Putamen (tissue), 1 donor: ENCODE measurements at places on chromosomes 6 and 20.

- DNase-seq = no peak
Observed at GRCh38 chr20:61560361-61560853, 308.3 kb downstream of the CDH4 start.

DNA sequence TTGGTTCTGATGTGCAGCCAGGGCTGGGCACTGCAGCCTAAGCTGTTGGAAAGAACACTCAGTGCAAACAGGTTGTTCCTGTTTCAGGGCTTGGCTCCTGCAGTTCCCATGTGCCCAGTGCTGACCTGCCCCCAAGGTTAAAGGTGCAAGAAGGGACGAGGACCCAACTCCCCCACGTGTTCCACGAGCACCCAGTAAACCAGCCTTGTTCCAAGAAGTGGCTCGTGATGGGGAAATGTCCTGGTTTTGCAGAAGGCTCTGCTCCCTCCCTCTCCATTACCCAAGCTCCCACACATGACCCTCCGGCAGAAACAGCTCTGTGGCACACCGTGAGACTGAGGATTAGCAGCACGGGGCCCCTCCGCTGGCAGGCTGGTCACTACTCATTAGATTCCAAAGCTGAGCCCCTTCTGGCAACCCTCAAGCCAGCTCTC lies 9.4 kb downstream of the ACSS1 start:
- no peak for DNase-seq

GRCh38 chr6:73817253-73817652 lies 121.2 kb downstream of the CD109 start:
- no peak for DNase-seq

- DNase-seq = no peak
Observed at GRCh38 chr6:156376091-156376490, 401.1 kb upstream of the ARID1B start.

DNA sequence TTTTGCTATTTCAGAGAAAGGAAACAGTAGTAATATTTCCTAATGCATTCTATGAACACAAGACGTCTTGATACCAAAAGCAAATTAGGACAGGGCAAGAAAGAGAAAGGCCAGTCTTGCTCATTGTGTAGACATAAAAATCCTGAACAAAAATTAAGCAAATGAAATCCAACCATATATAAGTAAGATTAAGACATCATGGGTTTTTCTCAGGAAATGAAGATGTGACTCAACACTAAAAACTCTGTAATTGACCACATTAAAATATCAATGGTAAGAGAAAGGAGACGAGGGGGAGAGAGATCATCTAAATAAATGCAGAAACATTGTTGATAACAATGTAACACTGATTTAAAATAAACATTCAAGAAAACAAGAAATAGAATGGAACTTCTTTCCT lies 205.4 kb downstream of the SOD2 start:
- no peak for DNase-seq

DNA sequence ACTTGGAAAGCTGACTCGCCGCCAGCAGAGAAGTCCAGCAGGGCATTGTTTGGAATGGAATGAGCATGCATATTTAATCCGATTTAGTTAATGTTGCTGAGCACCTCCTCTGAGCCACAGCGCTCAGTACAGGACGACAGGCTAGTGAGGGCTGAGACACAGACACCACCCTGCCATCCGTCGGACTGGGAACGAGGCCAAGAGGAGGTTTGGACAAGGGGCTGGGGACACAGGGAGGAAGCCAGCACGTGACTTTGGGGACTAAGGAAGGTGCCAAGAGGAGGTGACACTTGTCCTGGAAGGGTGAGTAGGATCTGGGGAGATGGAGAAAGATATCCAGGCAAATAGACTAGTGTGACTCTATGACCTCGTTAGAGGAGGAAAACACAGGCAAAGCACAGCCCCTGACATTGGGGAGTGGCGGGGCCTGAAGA lies 152.5 kb upstream of the ECI2 start:
- DNase-seq = no peak

GRCh38 chr20:15328084-15328483 lies 990.7 kb upstream of the FLRT3 start:
- no peak for DNase-seq

DNA sequence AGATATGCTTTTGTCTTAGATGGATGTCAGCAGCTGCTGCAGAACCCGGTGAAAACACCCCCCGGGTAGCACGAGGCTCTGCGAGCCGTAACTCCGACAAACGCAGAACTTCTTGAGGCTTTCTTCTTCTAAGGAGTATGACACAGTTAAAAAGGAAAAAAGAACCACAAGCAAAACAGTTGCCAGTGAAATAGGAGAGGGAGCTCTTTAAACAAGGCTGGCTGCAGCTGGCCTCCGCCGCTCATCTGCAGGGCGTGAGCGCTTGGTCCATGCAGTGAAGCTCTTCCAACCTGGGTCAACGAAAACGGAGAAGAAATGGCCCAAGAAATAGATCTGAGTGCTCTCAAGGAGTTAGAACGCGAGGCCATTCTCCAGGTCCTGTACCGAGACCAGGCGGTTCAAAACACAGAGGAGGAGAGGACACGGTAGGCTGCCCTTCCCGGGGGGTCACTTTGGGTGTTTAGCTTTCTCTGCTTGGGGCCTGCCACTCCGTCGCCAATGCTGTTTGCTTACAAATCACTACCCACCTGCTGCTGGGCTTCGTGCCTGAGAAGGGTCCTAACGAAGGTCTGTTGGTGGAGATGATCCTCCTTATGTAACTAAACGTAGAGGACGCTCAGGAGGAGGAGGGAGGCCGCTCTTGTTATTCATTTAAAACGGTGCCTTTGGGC lies 13.2 kb downstream of the SYTL3 start:
- DNase-seq = no peak

DNA sequence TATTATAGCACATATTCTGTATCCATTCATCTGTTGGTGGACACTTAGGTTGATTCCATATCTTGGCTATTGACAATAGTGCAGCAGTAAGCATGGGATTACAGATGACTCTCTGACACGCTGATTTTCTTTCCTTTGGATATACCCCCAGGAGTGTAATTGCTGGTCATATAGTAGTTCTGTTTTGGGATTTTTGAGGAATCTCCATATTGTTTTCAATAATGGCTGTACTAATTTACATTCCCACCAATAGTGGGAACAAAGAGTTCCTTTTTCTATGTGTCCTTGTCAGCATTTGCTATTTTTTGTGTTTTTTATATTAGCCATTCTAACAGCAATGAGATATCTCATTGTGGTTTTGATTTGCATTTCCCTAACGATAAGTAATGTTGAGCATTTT lies 309.0 kb upstream of the JARID2 start:
- DNase-seq = no peak

DNA sequence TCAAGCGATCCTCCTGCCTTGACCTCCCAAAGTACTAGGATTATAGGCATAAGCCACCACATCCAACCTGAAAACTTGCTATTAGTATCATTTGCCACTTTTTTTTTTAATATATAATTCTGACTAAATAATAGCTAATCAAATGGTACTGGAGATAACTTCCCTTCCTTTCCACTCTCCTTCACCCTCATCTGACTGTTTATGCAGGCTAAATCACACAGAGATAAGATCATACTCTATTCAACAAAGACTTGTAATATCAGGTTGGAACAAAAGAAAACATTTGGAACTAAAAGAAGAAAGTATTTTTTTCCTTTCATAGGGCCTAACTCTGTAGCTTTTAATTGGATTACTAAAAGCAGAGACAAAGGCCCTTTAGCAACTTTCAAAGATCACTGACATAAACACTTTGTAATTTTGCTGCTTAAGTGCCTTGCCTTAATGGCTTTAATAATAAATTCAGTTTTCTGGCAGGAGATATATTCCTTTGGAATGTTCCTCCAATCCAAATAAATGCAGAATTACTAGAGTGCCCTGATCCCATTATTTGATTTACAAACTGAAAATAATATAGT lies 198.7 kb upstream of the ASCC3 start:
- DNase-seq = no peak

DNA sequence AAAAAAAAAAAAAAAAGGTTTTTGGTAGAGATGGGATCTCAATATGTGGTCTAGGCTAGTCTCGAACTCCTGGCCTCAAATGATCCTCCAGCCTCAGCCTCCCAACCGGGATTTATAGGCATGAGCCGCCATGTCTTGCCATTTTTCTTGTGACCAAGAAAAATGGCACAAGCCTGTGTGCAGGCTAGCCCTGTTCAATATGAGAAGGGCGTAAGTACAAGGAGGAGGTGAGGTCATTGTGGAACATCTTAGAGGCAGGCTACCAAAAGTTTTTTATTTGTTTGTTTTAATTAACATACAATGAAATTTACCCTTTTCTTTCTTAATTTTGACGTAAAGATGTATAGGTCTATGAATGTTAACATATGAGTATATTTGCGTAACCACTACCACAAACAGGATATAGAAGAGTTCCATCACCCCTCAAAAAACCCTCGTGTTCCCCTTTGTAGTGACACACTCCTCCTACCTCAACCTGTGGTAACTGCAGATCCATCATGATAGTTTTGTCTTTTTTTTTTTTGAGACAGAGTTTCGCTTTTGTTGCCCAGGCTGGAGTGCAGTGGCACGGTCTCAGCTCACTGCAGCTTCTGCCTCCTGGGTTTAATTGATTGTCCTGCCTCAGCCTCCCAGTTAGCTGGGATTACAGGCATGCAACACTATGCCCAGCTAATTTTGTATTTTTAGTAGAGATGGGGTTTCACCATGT lies 28.3 kb upstream of the KIF3B start:
- no peak for DNase-seq

- peak; percentile 98 for DNase-seq
Observed at GRCh38 chr20:5119435-5120184, at the start of gene PCNA. Gene PCNA (minus strand): TSS chr20:5119958. CDS start chr20:5119798, 160 bp downstream.

DNA sequence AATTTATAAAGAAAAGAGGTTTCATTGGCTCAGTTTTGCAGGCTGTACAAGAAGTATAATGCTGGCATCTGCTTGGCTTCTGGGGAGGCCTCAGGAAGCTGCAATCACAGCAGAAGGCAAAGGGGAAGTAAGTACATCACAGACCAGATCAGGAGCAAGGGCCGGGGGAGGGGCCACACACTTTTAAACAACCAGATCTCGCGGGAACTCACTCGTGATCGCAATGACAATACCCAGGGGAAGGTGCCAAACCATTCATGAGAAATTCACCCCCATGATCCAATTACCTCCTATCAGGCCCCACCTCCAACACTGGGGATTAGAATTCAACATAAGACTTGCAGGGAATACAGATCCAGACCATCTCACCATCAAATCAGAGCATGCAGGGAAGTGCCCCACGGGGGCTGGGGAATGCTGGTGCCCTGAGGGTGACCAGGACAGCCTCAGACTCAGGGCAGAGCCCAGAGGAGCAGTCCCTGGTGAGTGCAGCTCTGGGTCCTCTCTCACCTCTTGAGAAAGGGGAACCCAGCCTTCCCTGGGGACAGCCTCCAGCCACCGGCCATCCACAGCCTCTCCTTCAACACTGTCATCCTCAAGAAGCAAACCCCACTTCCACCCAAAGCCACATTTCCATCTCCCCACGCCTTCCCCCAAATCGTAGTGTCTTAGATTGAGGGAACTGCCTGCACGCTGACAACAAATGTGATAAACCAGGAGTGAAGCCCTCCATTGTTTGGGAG lies 80.7 kb downstream of the ANKRD60 start:
- DNase-seq = no peak

GRCh38 chr6:16061818-16062217 lies 67.1 kb upstream of the MYLIP start:
- DNase-seq = no peak

- no peak for DNase-seq
Observed at GRCh38 chr6:41054511-41054910, 1.5 kb downstream of the APOBEC2 start.

DNA sequence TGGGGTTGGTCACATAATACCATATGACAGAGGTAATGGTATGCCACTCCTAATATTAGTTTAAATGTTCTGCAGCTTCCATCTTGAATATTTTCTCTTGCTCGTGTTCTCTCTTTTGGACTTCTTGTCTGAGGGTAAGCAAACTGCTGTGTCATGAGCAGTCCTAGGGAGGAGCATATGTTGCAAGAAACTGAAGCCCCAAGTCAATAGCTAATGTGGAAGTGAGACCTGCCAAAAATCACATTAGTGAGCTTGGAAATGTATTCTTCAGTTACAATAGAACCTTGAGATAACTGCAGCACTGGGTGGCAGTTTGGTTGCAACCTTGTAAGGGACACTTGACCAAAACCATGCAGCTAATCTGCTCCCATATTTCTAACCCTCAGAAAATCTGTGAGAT lies 178.2 kb upstream of the IMPG1 start:
- no peak for DNase-seq

GRCh38 chr20:3800256-3800877 lies 4.3 kb downstream of the CDC25B start:
- DNase-seq = no peak

DNA sequence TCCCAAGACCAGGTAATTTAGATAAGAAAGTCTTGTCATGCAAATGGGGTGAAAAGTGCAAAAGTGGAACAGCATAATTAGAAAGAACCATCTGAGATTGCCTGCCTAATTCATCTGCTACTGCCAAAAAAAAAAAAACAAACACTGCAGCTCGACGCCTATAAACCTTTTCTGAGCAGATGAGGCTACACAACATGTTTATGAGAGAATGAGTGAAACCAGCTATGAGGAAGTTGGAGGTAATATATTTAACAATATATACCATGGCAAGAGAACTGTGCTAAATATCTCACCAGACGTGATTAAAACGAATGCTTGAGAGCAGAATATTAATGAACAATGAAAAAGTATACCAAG lies 50.0 kb downstream of the LAMA4 start:
- DNase-seq = no peak

DNA sequence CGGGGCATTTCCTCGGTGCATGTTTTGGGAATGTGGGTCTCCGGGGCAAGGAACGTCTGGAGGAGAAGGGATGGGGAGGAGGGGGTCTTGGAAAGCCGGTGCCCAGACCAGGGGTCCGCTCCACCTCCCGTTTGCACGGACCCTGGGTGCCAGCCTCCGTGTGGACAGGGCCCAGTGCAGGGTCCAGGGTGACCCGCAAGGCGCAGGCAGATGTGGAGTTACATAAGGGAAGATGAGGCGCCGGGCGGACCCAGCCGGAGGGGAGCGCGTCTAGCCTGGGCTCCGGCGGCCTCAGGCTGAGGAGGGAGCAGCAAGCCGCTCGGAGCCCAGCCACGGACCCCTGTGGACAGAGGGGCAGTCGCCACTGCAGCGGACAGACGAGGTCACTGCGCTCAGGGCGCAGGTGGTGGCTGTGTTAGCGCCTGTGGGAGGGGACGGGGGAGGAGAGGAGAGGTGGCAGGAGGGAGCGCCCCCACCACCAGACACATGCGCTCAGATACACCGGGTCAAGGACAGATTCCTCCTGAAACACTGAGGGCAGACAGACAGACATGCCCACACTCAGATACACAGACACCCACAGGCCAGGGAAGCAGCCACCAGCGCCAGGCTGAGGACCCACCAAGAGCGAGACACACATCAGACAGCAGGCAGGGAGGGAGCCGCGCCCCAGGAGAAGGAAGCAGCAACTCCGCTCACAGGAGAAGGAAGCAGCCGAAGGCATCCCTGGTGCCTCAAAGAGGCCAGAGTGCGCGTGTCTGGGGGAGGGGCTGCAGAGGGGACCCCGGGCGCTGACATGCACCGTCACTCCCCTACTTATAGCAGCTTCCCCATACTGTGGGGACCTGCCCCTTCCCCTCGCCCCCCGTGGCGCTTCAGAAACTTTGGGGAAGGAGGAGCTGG lies 839 bp upstream of the HRH3 start:
- DNase-seq = no peak
